ENCODE measurements at places on chromosomes 6 and 20. TPM values are rescaled to one million over a fixed set of nuclear protein-coding genes. Genes with fewer than 3 reads are reported as not detected.

Gene FAM209B
- 0.52 TPM for total RNA-seq

Gene COL12A1
- 439 TPM for total RNA-seq

Gene COL21A1
- total RNA-seq = 9.6 TPM

Gene UNC5CL
- 0.33 TPM for total RNA-seq

Gene XPO5
- total RNA-seq = 15.6 TPM

DNA sequence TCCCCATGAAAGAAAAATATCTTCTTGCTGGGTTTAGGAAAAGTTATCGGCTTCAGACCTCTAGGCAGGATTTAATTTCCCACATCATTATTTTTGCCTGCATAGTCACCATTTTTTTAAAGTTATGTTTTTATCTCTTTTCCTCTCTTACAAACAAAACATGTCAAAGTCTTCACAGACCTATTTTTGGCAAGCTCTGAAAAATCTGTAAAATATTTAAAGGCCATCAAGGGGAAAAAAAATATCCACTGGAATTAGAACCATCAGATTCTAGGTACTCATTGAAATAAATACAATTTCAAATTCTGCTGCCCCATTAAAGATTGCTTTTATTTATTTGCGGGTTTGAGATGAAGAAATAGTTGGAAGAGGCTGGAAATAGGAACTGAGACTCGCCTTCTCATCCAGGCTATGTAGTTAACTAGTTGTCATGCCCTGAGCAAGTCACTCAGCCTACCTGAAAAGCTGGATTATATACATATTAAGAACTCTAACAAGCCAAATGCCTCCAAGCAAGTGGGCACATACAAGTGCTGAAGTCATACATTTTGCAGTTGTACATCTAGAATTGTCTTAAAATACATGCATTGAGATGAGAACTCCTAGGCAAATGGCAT, 101.7 kb upstream of the SASH1 start:
- no peaks in the 10 kb centered on the region for H3K36me3 ChIP-seq
- no peaks in the 10 kb centered on the region for H3K27me3 ChIP-seq
- peak overlapping the region; percentile 35 for H3K27ac ChIP-seq
- H3K4me3 ChIP-seq = no peak overlapping the region

GRCh38 chr20:53805895-53806384, 212.3 kb upstream of the ZNF217 start:
- H3K36me3 ChIP-seq = no peaks in the 10 kb centered on the region
- no peak overlapping the region for H3K4me3 ChIP-seq
- no peak for DNase-seq
- no peaks in the 10 kb centered on the region for H3K4me1 ChIP-seq
- no peaks in the 10 kb centered on the region for H3K27me3 ChIP-seq
- no peak overlapping the region for H3K27ac ChIP-seq

GRCh38 chr20:13458860-13459451, 179.8 kb downstream of the TASP1 start:
- DNase-seq = no peak
- H3K27ac ChIP-seq = no peak overlapping the region
- H3K4me1 ChIP-seq = no peaks in the 10 kb centered on the region
- no peak overlapping the region for H3K4me3 ChIP-seq
- no peaks in the 10 kb centered on the region for H3K36me3 ChIP-seq
- no peaks in the 10 kb centered on the region for H3K27me3 ChIP-seq

- H3K4me1 ChIP-seq = peaks cover 58% of the 10 kb centered on the region
- peaks cover 89% of the 10 kb centered on the region for H3K36me3 ChIP-seq
- H3K27me3 ChIP-seq = no peaks in the 10 kb centered on the region
- H3K27ac ChIP-seq = peak overlapping the region; percentile 54
- no peak overlapping the region for H3K4me3 ChIP-seq
Measured at GRCh38 chr20:10652660-10653261, 21.0 kb downstream of the JAG1 start.

- H3K27ac ChIP-seq = no peak overlapping the region
- H3K4me3 ChIP-seq = no peak overlapping the region
- H3K27me3 ChIP-seq = peaks cover 15% of the 10 kb centered on the region
- peaks cover 12% of the 10 kb centered on the region for H3K4me1 ChIP-seq
- H3K36me3 ChIP-seq = no peaks in the 10 kb centered on the region
Measured at GRCh38 chr20:890666-891057, 25.5 kb downstream of the ANGPT4 start.

DNA sequence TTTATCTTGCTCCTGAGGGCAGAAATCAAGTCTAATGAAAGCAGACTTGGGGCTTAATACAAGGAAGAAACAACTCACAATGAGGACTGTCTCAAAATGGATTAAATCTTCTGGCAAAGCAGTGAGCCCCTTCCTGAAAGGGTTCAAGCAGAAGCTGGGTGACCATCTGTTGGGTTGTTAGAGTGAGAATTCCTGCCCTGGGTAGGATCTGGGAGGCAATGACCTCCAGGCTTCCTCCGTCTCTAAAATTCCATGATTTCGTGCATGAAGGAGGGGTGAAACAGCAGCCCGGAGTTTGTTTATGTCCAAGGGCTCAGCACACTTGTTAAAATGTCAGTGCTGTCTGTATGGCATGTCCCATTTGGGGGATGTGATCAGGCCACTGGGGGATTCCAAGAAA, 64.0 kb upstream of the KCNK16 start:
- H3K4me3 ChIP-seq = no peak overlapping the region
- no peaks in the 10 kb centered on the region for H3K36me3 ChIP-seq
- no peaks in the 10 kb centered on the region for H3K27me3 ChIP-seq
- no peak overlapping the region for H3K27ac ChIP-seq

DNA sequence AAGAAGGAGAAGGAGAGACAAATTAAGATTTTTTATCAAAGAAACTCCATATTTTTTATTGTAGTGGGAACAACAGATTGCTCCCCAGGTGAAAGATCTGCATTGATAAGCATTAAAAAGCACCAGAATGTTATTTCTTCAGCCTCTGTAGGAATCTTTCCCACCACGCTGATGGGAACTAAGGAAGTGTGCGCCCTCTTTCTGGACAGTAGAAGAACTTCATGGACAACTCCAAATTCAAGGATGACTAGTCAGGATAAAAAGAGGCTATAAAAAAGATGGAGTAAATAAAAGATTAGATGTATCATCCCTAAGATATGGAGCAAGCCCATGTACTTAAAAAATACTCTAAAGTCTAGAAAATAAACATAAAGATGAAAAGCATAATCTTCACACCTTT, 45.8 kb upstream of the PAK5 start:
- DNase-seq = no peak
- H3K4me1 ChIP-seq = no peaks in the 10 kb centered on the region
- H3K4me3 ChIP-seq = no peak overlapping the region
- H3K27ac ChIP-seq = no peak overlapping the region
- H3K36me3 ChIP-seq = no peaks in the 10 kb centered on the region

- peaks cover 2% of the 10 kb centered on the region for H3K4me1 ChIP-seq
- no peak overlapping the region for H3K27ac ChIP-seq
- no peaks in the 10 kb centered on the region for H3K27me3 ChIP-seq
- no peak for DNase-seq
- no peak overlapping the region for H3K4me3 ChIP-seq
Measured at GRCh38 chr6:106637717-106638341, 8.5 kb downstream of the QRSL1 start.

DNA sequence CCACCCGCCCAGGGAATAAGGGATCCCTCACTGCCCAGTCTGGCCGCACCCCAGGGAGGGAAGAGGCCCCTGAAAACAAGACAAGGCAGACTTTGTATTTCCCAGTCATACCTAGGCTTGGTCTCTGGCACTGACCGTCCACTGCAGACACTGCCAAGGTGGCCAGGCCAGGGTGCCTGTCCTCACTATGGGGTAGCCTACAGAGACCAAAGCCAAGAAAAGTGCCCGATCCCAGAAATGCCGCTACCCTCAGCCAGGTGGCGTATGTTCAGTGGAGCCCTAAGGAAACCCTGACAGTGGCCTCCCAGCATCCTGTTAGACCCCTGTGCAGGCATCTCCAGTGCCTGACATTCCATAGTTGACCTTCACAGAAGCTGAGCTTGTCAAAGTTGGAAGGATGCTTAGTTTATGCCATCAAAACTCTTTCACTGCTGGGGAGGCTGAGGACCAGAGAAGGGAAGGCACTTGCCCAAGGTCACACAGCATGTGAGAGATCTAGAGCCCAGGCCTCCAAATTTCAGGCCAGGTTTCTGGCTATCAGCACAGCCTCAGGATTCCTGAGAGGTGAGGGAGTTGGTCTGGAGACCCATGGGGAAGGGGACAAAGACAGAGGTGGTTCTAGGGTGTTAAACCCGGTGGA, 2.5 kb downstream of the SCRT2 start:
- H3K4me1 ChIP-seq = peaks cover 36% of the 10 kb centered on the region
- DNase-seq = no peak
- H3K36me3 ChIP-seq = no peaks in the 10 kb centered on the region
- no peak overlapping the region for H3K4me3 ChIP-seq

DNA sequence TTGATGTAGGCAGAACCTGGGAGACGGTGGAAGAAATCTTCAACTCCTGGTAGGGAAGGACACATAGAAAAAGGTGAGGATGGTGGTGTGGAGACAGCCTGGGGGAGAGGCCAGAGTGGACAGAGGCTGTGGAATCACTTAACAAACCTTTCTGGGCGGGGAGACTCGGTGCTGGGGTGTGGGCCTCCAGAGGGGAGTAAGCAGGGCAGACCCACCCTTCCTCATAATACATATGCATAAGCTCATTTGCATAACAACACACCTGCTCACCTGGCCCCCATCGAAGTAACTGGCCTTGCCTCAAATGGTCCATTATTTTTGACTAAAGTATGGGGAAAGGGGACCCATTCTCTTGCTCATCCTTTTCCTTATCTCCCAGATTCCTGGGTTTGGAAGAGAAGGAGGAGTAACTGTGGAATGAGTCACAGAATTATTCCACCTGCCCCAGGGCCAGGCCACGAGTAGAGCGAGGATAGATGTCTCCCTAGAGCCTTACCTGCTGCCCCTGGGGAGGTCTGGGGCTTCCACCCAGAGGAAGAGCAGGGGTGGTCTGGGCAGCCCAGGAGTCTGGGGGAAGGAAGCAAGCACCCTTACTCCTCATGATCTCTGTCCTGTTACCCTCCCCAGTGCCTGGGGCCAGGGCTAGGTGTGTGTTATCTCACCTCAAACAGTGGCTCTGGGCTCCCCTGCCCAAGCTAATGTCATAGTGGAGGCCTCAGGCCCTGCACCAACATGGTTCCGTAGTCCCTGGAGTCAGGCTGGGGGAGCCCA, 10.7 kb upstream of the VEGFA start:
- no peaks in the 10 kb centered on the region for H3K27me3 ChIP-seq
- H3K4me1 ChIP-seq = no peaks in the 10 kb centered on the region
- no peak for DNase-seq
- H3K27ac ChIP-seq = no peak overlapping the region
- H3K36me3 ChIP-seq = no peaks in the 10 kb centered on the region

DNA sequence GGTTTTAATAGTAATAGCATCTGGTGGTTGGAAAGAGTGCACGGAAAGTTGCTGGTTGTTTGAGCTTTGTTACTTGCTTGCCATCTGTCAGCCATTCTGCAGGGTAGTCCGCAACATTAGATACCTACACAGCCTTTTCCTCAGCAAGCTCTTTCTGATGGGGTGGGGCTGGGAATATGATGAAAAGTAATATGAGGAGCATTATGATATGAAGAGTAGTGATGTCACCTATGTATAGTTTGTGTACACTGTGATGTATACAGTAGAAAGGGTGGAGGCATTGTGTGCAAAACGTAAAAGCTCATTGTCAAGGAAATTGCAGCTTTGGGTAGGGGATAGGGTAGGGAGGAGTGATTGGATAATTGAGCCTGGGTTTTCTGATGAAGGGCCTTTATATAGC, 16.1 kb downstream of the SCAF8 start:
- no peaks in the 10 kb centered on the region for H3K36me3 ChIP-seq
- H3K27ac ChIP-seq = no peak overlapping the region
- H3K27me3 ChIP-seq = no peaks in the 10 kb centered on the region
- no peak overlapping the region for H3K4me3 ChIP-seq
- DNase-seq = no peak
- peaks cover 59% of the 10 kb centered on the region for H3K4me1 ChIP-seq

GRCh38 chr20:16062661-16063581, 510.3 kb downstream of the KIF16B start:
- no peak overlapping the region for H3K4me3 ChIP-seq
- no peak for DNase-seq
- no peak overlapping the region for H3K27ac ChIP-seq
- peaks cover 11% of the 10 kb centered on the region for H3K4me1 ChIP-seq
- H3K27me3 ChIP-seq = no peaks in the 10 kb centered on the region

DNA sequence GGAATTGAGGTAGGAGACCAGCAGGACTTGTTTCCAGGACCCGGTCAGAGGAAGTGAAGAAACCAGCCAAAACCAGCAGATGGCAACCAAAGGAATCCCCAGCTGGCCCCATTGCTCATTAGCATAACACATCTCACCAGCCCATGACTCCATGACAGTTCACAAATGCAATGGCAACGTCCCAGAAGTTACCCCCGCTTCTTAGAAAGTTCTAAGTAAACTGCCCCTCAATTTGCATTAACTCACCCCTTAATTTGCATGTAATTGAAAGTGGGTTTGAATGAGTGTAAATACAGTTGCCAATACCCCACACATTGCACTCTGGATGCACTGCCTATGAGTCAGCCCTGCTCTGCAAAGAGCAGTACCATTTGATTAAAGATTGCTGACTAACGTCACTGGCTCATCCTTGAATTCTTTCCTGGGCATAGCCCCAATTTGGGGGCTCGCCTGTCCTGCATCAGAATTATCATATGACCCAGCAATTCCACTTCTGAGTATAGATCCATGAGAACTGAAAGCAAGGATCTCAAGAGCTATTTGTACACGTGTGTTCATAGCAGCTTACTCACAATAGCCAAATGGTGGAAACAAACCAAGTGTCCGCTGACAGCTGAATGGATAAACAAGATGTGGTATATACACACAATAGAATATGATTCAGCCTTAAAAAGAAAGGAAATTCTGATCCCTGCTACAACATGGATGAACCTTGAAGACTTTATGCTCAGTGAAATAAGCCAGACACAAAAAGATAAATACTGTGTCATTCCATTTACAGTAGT, 36.4 kb downstream of the MYLK4 start:
- peaks cover 12% of the 10 kb centered on the region for H3K4me1 ChIP-seq
- no peak overlapping the region for H3K4me3 ChIP-seq
- H3K36me3 ChIP-seq = no peaks in the 10 kb centered on the region
- H3K27me3 ChIP-seq = no peaks in the 10 kb centered on the region
- peak overlapping the region; percentile 10 for H3K27ac ChIP-seq

DNA sequence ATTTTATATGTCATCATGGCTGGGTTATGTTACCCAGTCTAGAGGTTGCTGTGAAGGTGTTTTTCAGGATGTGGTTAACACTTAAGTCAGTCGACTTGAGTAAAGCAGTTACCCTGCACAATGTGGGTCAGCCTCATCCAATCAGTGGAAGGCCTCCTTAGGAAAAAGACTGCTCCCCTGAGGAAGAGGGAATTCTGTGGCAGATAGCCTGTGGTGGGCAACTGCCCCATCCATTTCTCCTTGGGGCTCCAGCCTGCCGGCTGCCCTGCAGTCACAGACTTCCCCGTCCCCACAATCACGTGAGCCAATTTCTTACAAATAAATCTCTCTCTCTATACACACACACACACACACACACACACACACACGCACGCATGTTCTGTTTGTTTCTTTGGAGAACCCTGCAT, 34.5 kb upstream of the MPC1 start:
- H3K27ac ChIP-seq = no peak overlapping the region
- no peaks in the 10 kb centered on the region for H3K4me1 ChIP-seq
- peaks cover 25% of the 10 kb centered on the region for H3K36me3 ChIP-seq
- DNase-seq = no peak
- H3K27me3 ChIP-seq = no peaks in the 10 kb centered on the region

GRCh38 chr20:9989066-9989724, 45.6 kb upstream of the ANKEF1 start:
- H3K27ac ChIP-seq = no peak overlapping the region
- no peaks in the 10 kb centered on the region for H3K27me3 ChIP-seq
- no peaks in the 10 kb centered on the region for H3K36me3 ChIP-seq
- no peak for DNase-seq

All from esophagus muscularis mucosa (tissue), 4 donors.